Daoy (cell line): ENCODE measurements at places on chromosomes 5 and 9. TPM values are rescaled to one million over a fixed set of nuclear protein-coding genes. Genes with fewer than 3 reads are reported as not detected.

Gene SLC45A2
- total RNA-seq, result not detected in 2 replicates

Gene RANBP6
- total RNA-seq, result 34.1 and 36.6 TPM in 2 replicates

Gene SPINK7
- not detected in 2 replicates for total RNA-seq

Gene SLC6A19
- total RNA-seq, result not detected in 2 replicates

Gene MEF2C
- total RNA-seq, result 3.0 and 5.2 TPM in 2 replicates

Gene CNTNAP3B
- 8.6 and 11.8 TPM in 2 replicates for total RNA-seq

Gene TGFBR1
- total RNA-seq, result 44.7 and 53.5 TPM in 2 replicates

Gene PCDHGC4
- total RNA-seq, result 0.18 and 0.23 TPM in 2 replicates

Gene KCNN2
- total RNA-seq, result 0.51 TPM in 1 of 2 replicates, not detected in the other

Gene GPR107
- 16.6 and 19.9 TPM in 2 replicates for total RNA-seq

Gene ANXA2R
- total RNA-seq, result 2.9 TPM in 2 replicates

Gene LHX3
- total RNA-seq, result not detected in 2 replicates

Gene WDR38
- total RNA-seq, result 0.12 TPM in 1 of 2 replicates, not detected in the other

Gene PNPLA7
- under 0.01 TPM in 1 of 2 replicates, not detected in the other for total RNA-seq

Gene N4BP3
- 3.5 and 4.6 TPM in 2 replicates for total RNA-seq

Gene RPL37
- 312 and 606 TPM in 2 replicates for total RNA-seq

Gene GLRA1
- not detected in 2 replicates for total RNA-seq

Gene NFIB
- 16.5 and 19.4 TPM in 2 replicates for total RNA-seq

Gene PCDHA1
- 0.42 and 1.2 TPM in 2 replicates for total RNA-seq

Gene CENPK
- total RNA-seq, result 42.2 and 105 TPM in 2 replicates

Gene SLC34A1
- total RNA-seq, result not detected in 2 replicates

Gene PCDHB15
- 0.21 and 0.86 TPM in 2 replicates for total RNA-seq

Gene SLC9A3
- 1.3 and 2.2 TPM in 2 replicates for total RNA-seq

Gene GPRIN1
- 12.3 and 13.6 TPM in 2 replicates for total RNA-seq

Gene YTHDC2
- 21.3 and 31.4 TPM in 2 replicates for total RNA-seq

Gene NUTM2G
- under 0.01 TPM in 1 of 2 replicates, not detected in the other for total RNA-seq

Gene RBM22
- total RNA-seq, result 51.4 and 51.9 TPM in 2 replicates

Gene SLC1A1
- 11.8 and 15.8 TPM in 2 replicates for total RNA-seq

Gene RNF224
- 0.21 TPM in 1 of 2 replicates, not detected in the other for total RNA-seq

Gene NEURL1B
- 2.6 and 2.8 TPM in 2 replicates for total RNA-seq

Gene BRINP1
- not detected in 2 replicates for total RNA-seq

Gene GRM6
- total RNA-seq, result not detected in 2 replicates

Gene CEMIP2
- total RNA-seq, result 7.5 and 21.5 TPM in 2 replicates
